Liver (tissue), 10 donors: ENCODE measurements at places on chromosomes 1 and 21.

DNA sequence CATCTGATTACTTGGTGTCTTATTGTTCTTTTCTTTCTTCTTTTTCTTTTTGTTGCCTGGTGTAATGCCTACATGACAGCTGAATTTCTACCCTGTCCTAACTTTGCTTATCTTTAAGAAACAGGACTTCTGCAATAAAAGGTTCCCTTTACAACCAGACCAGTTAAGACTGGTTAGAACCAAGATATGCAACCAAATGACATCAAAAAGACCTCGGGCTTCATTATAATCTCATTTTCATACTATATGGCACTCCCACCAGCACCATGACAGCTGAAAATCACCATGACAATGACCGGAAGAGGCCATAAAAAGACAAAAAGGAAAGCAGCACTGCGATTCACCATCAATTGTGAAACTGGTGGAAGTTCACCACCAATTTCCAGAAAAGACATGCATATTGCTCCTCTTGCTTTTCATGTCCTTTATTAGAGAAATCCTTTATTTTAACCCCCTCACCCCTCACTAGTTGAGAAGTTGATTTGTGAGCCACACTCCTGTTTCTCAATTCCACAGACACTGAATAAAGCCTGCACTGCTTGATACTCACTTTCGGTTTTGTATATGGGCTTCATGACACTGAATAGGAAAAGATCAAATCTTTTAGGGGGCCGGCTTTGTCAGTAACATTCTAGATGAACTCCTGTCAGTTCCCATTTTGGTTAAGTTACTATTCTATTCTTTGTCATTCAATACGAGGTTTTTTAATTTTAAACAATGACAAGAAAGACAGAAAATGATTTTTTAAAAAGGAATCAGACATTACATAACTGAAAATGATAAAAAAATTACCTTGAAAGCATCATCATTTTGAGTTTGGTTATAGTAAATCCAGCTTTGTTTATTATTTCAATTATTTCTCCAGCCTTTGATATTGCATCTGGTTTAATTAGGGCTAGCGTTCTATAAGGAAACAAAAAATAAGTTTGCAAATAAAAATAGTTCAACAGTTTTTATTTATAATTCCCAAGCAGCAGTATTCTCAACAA is 58.1 kb downstream of the NME7 start:
- no peak for DNase-seq

GRCh38 chr21:15751546-15751945 is 21.8 kb downstream of the USP25 start:
- no peak for DNase-seq

- no peak for DNase-seq
Measured at GRCh38 chr1:24276791-24277190, 42.4 kb upstream of the GRHL3 start.

GRCh38 chr1:192539297-192540092 is 36.1 kb upstream of the RGS1 start:
- no peak for DNase-seq

- no peak for DNase-seq
Measured at GRCh38 chr1:179785031-179785431, 41.9 kb downstream of the FAM163A start.

DNA sequence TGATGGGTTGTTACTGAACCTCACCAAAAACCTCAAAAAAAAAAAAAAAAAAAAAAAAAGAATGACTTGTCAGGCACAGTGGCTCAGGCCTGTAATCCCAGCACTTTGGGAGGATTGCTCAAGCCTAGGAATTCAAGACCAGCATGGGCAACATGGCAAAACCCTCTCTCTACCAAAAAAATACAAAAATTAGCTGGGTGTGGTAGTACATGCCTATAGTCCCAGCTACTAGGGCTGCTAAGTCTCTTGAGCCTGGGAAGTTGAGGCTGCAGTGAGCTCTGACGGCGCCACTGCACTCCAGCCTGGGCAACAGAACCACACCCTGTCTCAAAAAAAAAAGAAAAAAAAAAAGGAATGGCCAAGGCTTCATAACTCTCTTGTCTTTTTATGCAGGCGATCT is 11.1 kb downstream of the CHAF1B start:
- DNase-seq, result no peak

DNA sequence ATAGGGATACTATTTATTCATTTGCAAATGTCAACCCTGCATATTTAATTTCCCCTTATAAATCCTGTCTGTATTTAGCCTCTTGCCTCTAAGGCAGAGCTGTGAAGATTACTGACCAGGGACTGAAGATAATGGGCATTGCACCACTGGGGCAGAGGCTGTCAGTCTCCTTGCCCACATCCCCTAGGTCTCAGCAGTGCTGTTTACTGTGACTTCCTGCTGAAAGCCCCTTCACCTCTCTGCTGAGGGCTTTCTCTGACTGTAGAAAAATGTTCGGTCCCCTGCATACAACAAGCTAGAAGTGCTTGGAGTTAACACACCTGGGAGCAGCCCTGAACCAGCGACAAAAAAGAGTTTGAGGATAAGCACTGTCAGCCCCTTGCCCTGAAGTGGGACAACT is 28.8 kb downstream of the SLC5A9 start:
- DNase-seq, result no peak

DNA sequence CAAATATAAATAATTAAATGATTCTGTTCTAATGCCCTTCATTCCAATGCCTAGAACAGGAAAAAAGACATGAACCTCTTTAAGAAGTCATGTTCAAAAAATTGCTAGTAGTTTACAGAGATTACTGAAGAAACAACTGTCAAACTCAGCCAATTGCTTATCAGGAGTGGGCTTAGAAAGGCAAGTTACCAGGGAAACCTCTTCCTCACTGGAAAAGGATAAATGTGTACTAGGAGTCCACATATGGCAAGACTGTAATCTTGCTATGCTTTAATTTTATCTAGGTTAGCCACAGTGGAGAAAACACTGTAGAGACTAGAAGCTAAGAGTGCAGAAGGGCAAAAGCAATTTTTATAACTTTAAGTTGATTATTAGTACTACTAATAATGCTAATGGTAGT is 42.1 kb upstream of the DEPDC1 start:
- no peak for DNase-seq

DNA sequence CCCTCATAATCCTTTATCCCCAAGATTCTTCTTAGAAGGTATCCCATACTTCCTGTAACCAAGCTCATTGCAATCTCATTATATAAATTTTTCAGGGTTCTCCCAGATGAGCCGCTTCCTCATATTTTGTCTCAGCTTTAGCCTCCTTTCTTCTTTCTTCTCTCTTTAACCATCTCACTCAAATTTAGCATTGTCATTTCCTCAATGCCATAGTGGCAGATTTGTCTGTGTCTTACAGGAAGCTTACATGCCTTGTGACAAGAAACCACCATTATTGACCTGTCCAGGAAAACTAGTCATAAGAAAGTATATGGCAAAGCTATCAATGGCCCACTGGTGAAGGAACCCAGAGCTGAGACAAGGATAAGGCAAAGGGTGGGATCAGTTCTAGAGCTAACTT is 6.0 kb upstream of the FCRL2 start:
- no peak for DNase-seq

GRCh38 chr1:218339267-218339831 is 5.8 kb upstream of the TGFB2 start:
- DNase-seq, result no peak

- no peak for DNase-seq
Measured at GRCh38 chr1:196152975-196153374, 455.3 kb downstream of the KCNT2 start.

DNA sequence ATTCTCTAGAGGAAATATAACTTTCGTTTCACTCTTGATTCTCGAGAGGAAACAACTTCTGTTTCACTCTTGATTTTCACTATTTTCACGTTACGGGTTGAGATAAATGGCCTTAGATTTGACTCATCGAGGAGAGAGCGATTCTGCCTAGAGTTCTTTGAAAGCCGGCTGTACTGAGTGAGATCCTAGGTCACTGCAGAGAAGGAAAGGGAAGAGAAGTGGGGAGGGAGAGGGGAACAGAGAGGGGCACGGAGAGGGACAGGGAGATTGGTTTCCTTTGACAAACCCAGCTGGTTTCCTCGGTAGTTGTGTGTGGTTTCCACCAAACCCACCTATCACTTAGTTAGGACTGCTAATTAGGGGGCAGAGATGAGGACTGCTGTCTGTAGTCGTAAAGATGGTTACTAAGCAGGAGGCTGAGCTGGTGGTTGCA is 21.6 kb upstream of the GPR137B start:
- no peak for DNase-seq

DNA sequence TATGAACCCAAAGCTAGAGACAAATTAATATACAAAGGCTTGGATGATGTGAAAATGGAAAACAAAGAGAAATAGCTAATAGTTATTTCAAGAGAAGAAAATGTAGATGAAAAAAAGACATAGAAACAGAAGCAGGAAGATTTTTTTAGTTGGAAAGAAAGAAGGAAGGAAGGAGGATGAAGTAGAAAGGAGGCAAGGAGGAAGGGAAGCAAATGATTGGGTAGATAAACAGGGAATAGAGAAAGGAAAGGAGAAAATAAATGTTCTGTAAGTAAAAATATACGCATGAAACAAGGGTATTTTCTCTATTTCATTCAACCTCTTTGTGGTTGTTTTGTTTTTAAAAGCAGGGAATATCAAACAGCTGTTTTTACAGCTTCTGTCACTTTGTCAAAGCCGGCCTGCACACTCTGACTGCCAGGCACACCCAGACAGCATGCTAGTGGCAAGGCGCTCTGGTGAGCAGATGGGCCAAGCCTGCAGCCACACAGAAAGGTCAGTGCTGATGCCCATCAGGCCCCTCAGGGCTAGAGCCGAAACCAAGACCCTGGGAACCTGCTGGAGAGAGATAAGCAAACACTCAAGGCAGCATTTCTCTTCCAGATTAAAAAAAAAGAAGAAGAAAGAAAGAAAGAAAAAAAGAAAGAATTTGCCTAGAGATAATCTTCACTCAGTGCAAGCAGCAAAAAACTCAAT is 72.9 kb upstream of the CTTNBP2NL start:
- DNase-seq, result no peak

GRCh38 chr1:91854852-91855534 is 31.0 kb downstream of the TGFBR3 start:
- no peak for DNase-seq

DNA sequence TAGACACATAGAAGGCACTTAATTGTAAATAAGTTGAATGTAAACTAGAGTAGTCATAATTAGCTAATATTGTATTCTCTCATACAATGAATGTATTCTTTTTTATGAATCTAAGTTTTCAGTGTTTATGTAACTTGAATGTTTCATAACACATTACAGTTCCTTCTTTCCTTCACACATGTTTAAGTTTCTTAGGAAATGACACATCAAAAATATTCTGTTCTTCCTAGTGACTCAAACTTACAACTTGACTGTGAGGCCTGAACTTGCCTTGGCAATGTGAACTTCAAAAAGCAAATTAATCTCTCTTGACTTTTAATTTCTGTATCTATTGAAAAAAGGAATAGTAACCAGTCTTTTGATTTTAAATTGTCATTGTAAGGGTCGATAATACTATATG is 700.1 kb downstream of the KCNT2 start:
- DNase-seq, result no peak

GRCh38 chr1:52919051-52919722 is 2.4 kb downstream of the ECHDC2 start:
- DNase-seq, result no peak

- DNase-seq, result no peak
Measured at GRCh38 chr1:182568647-182569284, 20.3 kb downstream of the RNASEL start.

DNA sequence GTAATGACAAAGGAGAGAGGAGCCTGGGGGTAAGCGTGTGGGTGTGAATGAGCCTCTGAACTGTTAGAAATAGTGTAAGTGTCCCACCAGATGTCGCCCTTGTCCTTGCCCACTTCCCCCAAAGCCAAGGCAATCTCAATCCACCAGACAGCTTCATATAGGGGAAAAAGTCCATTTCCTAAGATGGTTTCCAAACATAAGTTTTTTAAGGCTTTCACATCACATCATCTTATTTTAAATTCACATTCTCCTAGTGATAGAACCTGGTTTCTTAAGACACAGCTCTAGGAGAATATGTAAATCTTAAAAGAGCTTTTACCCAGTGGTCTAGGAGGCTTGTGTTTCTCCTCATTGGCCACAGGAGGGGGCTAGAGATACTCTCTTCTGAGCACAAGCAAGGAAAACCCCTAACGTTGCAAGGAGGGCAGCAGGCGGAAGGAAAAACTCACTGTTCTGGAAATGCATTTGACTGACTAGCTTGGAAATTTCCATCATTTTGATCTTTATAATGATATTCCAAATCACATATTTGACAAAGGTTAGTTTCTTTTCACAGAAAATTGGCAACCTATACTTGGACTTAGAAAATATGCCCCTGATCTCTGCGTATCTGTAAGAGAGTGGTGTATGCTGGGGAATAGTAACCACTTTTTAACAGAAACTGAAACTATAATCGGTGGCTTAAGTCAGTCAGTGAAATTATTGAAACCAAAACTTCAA is 51.9 kb upstream of the LPAR3 start:
- DNase-seq, result peak; percentile 57

- no peak for DNase-seq
Measured at GRCh38 chr1:114750780-114751179, 7.0 kb downstream of the CSDE1 start.

- DNase-seq, result no peak
Measured at GRCh38 chr1:58136387-58136786, 410.1 kb downstream of the OMA1 start.

DNA sequence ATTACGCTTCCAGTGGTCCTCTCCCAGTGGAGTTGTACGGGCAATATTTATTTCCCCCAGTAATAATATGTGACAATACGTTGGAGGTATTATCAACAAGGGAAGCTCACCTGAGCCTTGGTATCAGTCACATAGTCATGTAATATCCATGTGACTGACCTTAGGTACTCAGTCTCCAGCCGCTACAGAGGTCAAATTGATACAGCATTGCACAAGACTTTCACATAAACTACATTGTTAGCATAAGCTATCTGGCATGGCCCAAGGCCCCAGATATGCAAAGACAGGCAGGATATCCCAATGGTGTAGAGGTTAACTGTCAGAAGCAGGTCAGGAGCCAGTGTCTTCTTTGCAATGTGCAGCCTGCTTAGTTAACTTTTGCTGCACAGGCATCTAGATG is 15.3 kb upstream of the CHIT1 start:
- no peak for DNase-seq

GRCh38 chr21:22192766-22193165 is 1194.6 kb downstream of the NCAM2 start:
- no peak for DNase-seq

GRCh38 chr1:76759171-76759860 is 108.0 kb upstream of the ST6GALNAC5 start:
- DNase-seq, result no peak

GRCh38 chr1:47663286-47663685 is 225.4 kb downstream of the FOXD2 start:
- no peak for DNase-seq

DNA sequence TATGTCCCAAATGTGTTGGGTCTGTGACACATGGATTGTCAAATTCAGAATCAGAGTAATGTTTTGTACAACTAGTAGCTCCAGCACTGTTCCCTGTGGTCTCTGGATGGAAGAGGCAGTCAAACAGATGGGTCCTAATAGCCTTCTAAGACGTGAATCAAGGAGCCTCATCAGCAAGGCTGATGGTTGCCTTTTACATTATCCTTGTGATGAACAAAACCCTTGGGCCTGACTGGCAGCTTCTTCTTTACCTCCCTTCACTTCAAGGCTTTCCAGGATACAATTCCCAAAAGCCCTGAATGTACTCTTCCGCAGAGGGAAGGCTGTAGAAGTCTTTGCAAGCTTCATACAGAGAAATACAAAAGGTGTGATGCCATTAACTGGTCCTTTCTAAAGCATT is 633.3 kb downstream of the USP25 start:
- no peak for DNase-seq
